ENCODE measurements at places on chromosomes 6 and 20.
A peak's percentile ranks its signal among the peaks of the same experiment; 100 is the strongest.

DNA sequence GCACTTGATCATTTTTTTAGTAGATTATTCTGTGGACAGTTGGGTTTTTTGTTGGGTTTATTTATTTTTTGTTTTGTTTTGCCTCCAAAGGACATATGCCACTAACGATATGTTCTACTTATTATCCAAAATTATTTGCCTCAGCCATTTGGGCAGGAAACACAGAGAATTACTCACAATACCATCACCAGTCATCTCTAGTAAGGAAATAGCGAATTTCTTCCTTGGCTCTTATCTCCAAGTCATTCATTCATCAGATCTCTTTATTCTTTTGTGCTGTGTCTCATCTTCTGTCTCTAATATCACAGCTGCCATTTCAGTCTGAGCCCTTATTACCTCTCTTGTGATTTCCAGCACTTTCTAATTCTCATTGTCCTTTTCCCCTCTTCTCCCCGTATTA is 130.4 kb upstream of the SMLR1 start:
- DNase-seq, result no peak

- DNase-seq, result no peak
Observed at GRCh38 chr6:82385961-82386360, 22.3 kb downstream of the TPBG start.

- no peak for DNase-seq
Observed at GRCh38 chr6:143410859-143411270, 39.6 kb downstream of the ADAT2 start.

GRCh38 chr20:48411245-48411644 is 416.6 kb downstream of the PREX1 start:
- DNase-seq, result no peak

DNA sequence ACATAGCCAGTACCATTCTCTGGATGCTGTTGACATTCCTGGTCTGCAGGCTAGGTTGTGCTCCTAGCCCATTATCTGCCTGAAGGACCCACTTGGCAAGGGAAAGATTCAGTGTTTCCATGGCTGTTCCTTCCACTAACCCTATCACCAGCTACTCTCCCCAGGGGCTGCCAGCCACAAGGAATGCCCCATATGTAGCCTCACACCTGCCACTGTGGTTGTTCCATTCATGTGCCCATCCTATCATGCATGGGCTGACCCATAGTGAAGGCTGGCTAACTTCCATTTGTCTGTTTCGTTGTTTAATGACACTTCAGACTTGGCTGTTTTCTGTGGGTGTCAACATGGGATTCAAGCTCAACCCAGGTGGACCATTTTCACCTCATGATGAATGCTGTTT is 25.6 kb upstream of the HLA-A start:
- no peak for DNase-seq

- no peak for DNase-seq
Observed at GRCh38 chr6:14058029-14058695, 59.4 kb upstream of the CD83 start.

DNA sequence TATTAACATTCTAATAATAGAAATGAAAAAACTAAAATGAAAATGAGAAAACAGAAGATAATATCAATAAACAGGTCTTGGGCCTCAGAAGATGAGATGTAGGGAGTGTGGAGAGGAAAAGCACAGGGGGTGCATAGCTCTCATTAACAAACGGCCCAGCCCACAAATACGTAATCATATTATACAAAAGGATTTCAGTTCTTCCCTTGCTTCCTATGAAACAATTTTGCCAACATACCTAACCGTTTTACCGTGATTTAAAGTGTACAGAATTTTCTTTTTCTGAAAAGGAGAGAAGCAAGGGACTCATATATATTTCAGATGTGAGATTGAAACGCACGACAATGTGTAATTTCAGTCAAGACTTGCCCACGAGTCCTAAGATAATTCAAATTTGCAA is 136.0 kb downstream of the HFE start:
- peak; percentile 29 for DNase-seq
